ENCODE measurements at places on chromosomes 4 and X.

- peak; percentile 17 for DNase-seq
Observed at GRCh38 chr4:45172636-45173035, 446.3 kb upstream of the GNPDA2 start.

GRCh38 chr4:20137176-20137575 is 114.5 kb upstream of the SLIT2 start:
- DNase-seq, result no peak

GRCh38 chrX:134459683-134460004 is 321 bp upstream of the HPRT1 start:
- DNase-seq, result no peak

GRCh38 chr4:55510685-55511084 is 36.0 kb downstream of the CLOCK start:
- DNase-seq, result no peak

DNA sequence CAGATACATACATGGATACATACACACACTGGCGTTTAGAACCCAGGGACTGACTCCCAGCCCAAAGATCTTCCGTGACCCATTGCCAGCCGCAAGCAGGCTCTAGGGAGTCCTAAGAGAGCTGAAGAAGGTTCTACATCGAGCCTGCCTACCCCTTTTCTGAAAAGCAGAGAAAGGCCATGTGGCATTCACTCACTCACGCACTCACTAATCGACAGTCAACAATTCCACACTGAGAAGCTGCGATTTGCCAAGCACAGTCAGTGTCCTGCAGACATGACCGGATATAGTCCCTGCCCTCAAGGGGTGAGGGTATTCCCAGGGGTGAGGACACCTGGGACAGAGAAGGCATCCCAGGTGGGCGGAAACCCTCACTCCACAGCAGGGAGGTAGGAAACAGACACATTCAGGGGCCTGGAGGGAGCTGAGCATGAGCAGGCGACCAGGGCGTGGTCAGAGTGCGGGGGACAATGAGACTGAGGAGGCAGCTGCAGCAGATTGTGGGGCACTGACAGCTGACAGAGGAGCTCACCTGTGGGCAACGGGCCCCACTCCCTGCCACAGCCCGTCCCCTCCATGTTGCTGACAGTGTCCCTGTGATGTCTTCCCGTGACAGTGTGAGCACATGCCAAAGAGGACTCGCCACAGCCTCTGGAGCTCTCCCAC is 13.2 kb upstream of the MAN2B2 start:
- no peak for DNase-seq

GRCh38 chr4:81245218-81246009 is 30.4 kb upstream of the PRKG2 start:
- DNase-seq, result no peak

DNA sequence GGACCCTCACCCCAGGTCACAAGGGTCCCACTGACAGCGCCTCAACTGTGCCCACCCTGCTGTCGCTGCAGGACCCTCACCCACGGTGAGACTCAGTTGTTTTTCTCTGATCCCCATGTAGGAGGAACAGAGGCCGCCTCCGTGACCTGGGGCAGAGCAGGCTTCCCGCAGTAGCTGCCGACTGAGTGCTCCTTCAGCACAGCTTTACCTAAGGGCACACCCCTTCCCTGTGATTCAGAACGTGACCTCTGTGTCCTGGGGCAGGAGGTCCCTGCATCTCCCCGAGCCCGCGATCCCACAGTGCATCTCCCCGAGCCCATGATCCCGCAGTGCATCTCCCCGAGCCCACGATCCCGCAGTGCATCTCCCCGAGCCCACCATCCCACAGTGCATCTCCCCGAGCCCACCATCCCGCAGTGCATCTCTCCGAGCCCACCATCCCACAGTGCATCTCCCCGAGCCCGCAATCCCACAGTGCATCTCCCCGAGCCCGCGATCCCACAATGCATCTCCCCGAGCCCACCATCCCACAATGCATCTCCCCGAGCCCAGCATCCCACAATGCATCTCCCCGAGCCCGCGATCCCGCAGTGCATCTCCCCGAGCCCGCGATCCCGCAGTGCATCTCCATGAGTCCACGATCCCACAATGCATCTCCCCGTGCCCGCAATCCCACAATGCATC is 23.6 kb downstream of the PPP2R3B start:
- peak; percentile 43 for DNase-seq

DNA sequence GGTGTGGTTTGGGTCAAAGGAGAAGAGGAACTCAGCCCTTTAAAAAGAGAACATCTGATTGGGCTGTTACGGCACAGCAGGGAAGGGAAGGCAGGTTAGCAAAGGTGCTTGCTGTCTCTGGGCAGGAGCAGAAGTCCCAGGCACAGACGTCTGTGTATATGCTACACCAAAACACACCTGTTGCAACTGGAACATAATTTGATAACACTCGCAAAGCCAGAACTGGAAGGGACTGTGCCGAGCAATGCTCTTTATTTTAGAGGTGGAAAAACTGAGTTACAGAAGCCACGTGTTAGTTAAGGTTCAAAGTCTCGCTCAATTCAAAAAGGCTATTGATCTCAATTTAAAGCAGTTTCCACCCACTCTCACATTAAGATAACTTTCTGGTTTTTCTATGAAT is 2.2 kb upstream of the FAM114A1 start:
- DNase-seq, result no peak

GRCh38 chr4:110653321-110654253 is 30.7 kb upstream of the PITX2 start:
- no peak for DNase-seq

DNA sequence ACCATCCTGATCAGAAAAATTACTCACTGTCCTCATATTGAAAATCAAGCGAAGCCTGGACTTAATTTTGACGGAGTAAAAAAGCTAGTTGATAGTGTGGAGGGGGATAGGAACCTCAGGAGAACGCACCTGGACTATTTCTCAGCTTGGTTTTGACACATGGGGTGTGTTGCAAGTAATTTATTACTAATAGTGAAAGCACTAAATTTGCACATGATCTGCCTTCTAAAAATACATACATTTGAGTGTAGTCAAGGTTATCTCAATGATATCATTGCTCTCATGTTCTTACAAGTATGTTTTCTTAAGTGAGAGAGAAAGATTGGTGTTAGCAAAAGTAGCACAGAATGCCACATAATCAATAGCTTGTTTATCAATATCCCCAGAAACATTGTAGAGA is 29.5 kb downstream of the LRIT3 start:
- DNase-seq, result no peak

DNA sequence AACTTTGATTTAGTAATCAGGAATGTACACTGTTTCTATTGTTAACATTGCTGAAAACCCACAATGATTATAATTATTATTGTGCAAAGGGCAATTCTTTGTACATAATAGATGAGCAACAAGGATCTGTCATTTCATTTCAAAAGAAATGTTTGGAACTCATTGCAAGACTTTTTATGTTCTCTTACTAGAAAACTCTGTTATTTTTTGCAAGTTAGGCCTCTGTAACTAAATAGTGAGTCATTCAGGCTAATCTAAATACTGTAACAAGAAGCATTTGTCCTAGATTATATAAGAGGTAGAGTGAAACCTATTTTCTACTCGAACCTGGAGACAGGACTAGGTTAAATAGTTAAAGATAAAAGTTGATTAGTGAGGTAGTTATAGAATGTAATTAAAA is 93.2 kb upstream of the FAM47B start:
- DNase-seq, result no peak

DNA sequence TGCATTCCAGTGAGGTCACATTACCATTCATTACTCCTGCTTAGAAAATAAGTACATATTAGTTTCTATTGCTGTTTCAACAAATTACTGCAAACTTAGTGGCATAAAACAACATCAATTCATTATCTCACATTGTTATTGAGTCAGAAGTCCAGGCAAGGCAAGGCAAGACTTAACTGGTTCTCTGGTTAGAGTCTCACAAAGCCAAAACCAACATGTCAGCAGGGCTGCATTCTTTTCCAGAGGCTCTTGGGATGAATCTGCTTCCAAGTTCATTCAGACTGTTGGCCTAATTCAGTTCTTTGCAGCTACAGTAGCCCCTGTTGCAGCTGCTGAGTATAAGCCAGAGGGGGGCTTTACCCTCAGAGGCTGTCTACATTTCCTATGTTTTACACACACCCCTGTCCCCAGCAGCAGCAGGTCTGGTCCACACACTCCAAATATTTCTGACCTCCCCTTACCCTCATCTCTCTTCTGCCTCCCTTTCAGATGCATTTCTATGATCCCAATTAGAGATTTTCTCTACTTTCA is 892.1 kb upstream of the EPHA5 start:
- no peak for DNase-seq

DNA sequence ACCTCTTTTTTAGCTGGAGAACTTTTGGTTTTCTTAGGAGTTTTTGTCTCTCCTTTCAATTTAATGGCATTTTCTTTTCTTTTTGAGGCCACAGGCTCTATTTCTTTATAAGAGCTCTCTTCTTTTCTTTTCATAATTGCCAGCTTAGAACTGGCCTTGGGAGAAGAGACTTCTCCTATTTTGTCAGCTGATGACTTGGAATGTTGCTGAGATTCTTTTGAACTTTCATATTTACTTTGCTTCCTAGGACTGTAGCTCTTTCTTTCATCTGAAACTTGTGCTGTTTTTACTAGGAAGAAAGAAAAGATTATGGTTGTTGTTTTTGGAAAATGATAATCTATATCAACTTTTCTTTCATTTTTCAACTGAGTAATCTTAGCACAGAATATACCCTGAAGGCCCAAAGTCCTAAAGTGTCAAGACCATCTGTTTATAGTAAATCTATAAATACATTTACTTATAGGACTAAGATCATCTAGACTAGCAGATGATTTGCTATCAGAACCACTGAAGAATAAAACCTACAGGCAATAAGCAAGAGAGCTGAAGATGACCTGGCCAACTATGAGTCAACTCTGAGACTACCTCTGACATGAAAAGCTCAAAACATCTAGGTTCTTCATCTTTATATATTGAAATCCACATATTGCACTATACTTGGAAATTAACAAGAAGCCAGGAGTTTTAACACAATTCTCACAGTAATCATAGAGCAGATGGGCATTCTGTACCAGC is 45.6 kb downstream of the RFC1 start:
- DNase-seq, result no peak

GRCh38 chr4:89438102-89438831 is 130.7 kb upstream of the GPRIN3 start:
- DNase-seq, result no peak

Measured in upper lobe of left lung (tissue), 6 donors.